Activated CD4-positive, alpha-beta T cell treated with anti-CD3 and anti-CD28 coated beads, Interleukin-2, amount 10 ng/mL, durations not matched to agents 24 days and 14 days (primary cell): ENCODE measurements at places on chromosomes 5 and 9. TPM values are rescaled to one million over a fixed set of nuclear protein-coding genes. Genes with fewer than 3 reads are reported as not detected.

The ARHGEF37 gene
- total RNA-seq = 1.5 and 1.8 TPM in 2 replicates

The ABLIM3 gene
- total RNA-seq = not detected in 2 replicates

GRCh38 chr9:127912296-127912695 lies 4.5 kb downstream of the ST6GALNAC4 start:
- H3K27me3 ChIP-seq = no peaks in the 10 kb centered on the region
- peaks cover 25% of the 10 kb centered on the region for H3K36me3 ChIP-seq
- peak overlapping the region; percentile 96 for H3K27ac ChIP-seq
- peaks cover 38% of the 10 kb centered on the region for H3K4me1 ChIP-seq

DNA sequence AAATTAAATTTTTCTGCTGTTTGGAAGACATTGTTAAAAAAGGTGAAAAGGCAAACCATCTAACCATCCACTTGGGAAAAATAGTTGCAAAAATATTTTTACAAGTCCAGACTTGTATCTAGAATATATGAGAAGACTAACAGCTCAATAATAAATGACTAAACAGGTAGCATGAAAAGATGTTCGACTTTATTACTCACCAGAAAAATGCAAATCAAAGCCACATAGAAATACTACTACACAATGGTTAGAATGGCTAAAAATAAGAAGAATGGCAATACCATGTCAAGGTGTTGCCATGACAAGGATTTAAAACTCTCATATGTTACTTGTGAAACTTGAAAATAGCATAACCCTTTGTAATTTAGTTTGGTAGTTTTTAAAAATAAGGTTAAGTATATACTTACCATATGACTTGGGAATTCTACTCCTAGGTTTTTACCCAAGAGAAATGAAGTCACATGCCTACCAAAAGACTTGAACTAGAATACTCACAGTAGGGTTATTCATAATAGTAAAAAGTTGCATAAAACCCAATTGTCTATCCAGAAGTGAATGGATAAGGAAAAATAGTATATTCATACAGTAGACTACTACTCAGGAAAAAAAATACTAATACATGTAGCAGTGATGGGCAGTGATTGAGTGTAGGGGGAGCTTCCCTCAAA lies 93.8 kb downstream of the VPS13A start:
- H3K4me1 ChIP-seq = no peaks in the 10 kb centered on the region
- H3K36me3 ChIP-seq = peaks cover 28% of the 10 kb centered on the region
- H3K27ac ChIP-seq = no peak overlapping the region
- no peaks in the 10 kb centered on the region for H3K27me3 ChIP-seq
- no peak for DNase-seq

The LMX1B gene
- total RNA-seq = not detected in 2 replicates

DNA sequence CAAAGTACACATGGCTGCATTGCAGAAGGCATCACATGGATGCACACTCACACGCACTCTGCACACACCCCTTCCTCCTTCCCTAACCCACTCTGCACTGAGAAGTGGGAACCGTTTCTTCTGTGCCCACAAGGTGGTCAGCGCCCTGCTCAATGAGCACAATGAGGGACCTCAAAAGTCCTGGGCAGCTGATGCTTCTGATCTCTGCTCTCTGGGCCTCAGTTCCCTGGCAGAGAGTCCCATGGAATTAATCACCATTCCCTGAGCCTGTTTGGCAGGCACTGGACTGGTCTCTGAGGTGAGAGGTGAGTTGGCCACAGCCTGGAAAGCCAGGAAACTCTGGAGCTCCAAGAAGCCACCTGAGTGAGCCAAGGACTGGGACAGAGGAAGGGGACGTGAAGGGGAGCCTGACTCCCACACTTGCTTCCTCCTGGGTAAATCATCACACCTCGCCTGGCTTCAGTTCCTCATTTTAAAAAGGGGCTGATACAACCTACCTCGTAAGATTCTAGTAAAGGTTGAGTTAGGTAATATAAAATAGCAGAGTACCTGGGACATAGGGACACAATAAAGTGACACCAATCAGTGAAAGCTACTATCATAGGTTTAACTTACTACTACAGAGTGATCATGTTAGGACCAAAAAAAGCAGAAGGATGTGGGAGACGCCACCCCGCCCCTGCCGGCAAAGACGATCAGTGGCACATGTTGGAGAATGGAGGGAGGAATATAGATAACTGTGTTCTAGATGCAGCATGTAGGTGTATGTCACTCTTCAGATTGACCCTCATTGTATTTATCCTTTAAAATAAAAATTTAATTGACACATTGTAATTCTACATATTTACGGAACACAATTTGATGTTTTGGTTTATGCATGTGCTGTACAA lies 21.1 kb upstream of the IGFBPL1 start:
- DNase-seq = no peak
- no peaks in the 10 kb centered on the region for H3K4me1 ChIP-seq
- H3K27me3 ChIP-seq = peaks cover 16% of the 10 kb centered on the region
- no peaks in the 10 kb centered on the region for H3K36me3 ChIP-seq
- H3K4me3 ChIP-seq = no peak overlapping the region
- no peak overlapping the region for H3K27ac ChIP-seq

The AGXT2 gene
- total RNA-seq = not detected in 2 replicates

DNA sequence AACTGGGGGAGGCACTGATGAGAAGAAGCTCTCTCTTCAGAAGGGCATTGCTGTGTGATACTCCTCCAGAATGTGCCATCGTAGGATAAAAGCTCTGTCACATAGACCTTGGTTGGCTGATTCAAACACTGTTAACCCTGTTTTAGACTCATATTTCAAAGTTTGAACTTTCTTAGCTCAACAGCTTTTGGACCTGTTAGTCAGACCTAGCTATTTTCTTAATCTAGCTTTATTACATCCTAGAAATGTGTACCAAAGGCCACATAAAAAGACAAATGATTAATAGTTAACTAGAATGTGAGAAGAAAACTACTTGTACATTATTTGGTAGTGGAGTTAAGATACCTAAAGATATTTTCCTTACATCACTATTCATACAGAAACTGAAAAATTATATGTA lies 4.3 kb downstream of the RHOBTB3 start:
- no peak overlapping the region for H3K27ac ChIP-seq
- H3K4me3 ChIP-seq = no peak overlapping the region
- H3K4me1 ChIP-seq = peaks cover 10% of the 10 kb centered on the region
- peaks cover 1% of the 10 kb centered on the region for H3K36me3 ChIP-seq
- DNase-seq = no peak

DNA sequence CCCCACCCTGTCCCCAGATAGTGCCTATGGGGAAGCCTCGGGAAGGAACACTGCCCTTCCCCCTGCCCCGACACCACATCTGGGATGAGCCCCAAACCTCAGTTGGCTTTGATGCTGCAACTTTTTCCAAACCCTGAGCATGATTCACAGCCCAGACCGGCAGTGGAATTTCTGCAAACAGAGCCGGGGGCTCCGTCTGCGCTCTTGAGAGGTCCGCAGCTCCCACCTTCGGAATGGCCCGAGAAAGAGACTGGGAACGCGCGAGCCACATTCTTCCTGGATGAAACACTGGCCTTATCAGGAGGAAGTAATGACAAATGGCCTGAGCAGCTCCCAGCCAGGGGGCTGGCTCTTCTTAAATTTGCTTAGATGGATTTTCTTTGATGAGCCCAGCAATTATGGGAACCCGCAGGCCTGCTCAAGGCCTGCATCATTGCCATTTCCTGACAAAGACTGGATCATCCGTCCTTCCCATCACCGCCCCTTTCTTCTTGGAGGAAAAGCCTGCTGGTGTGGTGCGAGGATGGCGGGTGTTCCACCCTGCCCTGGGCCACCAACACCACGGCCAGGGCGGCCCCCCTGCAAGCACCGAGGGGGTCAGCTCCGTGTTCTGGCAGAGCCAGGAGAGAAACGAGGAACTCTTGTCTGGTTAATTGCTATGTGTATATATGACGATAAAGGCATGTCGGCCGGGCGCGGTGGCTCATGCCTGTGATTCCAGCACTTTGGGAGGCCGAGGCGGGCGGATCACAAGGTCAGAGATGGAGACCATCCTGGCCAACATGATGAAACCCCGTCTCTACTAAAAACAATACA lies 38.8 kb upstream of the COL5A1 start:
- H3K4me1 ChIP-seq = no peaks in the 10 kb centered on the region
- peak; percentile 31 for DNase-seq
- H3K27ac ChIP-seq = no peak overlapping the region
- no peaks in the 10 kb centered on the region for H3K27me3 ChIP-seq

GRCh38 chr9:31912636-31913035 lies 471.8 kb upstream of the ACO1 start:
- H3K4me1 ChIP-seq = no peaks in the 10 kb centered on the region
- no peak overlapping the region for H3K4me3 ChIP-seq
- no peaks in the 10 kb centered on the region for H3K36me3 ChIP-seq
- no peaks in the 10 kb centered on the region for H3K27me3 ChIP-seq
- DNase-seq = no peak

The RFESD gene
- total RNA-seq = 4.0 and 4.2 TPM in 2 replicates

GRCh38 chr9:116497095-116497890 lies 189.8 kb upstream of the TRIM32 start:
- H3K36me3 ChIP-seq = no peaks in the 10 kb centered on the region
- H3K27me3 ChIP-seq = no peaks in the 10 kb centered on the region
- H3K27ac ChIP-seq = no peak overlapping the region
- DNase-seq = no peak
- no peaks in the 10 kb centered on the region for H3K4me1 ChIP-seq

The ADAMTSL2 gene
- total RNA-seq = not detected in 2 replicates

The FOXD4L4 gene
- not detected in 2 replicates for total RNA-seq

The POU5F2 gene
- total RNA-seq = 1.1 TPM in 2 replicates

The PTAR1 gene
- total RNA-seq = 51.0 and 56.1 TPM in 2 replicates

DNA sequence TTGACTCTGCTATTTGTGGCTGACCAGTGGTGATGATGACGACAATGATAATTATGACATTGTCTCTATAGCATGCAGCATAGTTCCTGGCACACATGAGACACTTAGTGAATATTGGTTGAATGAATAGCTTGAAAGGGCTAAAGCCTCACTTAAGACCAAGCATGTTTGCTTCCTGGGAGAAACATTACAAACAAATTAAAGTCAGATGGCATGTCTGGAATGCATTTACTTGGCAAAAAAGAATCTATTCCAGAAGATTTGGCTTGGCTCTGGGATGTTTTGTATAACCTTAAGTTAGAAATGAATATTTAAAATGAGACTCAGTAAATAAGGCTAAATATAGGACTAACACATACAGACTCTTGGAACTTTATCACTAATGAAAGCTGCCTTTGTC lies 21.6 kb downstream of the GAS1 start:
- H3K4me3 ChIP-seq = no peak overlapping the region
- H3K36me3 ChIP-seq = no peaks in the 10 kb centered on the region
- H3K4me1 ChIP-seq = no peaks in the 10 kb centered on the region
- DNase-seq = no peak

GRCh38 chr9:105975886-105976645 lies 281.7 kb downstream of the TMEM38B start:
- DNase-seq = no peak
- H3K4me3 ChIP-seq = no peak overlapping the region
- no peaks in the 10 kb centered on the region for H3K4me1 ChIP-seq
- no peak overlapping the region for H3K27ac ChIP-seq
- no peaks in the 10 kb centered on the region for H3K36me3 ChIP-seq
- no peaks in the 10 kb centered on the region for H3K27me3 ChIP-seq

GRCh38 chr5:161925960-161926359 lies 78.0 kb downstream of the GABRA1 start:
- H3K36me3 ChIP-seq = no peaks in the 10 kb centered on the region
- H3K4me1 ChIP-seq = no peaks in the 10 kb centered on the region
- no peak overlapping the region for H3K4me3 ChIP-seq
- DNase-seq = no peak

DNA sequence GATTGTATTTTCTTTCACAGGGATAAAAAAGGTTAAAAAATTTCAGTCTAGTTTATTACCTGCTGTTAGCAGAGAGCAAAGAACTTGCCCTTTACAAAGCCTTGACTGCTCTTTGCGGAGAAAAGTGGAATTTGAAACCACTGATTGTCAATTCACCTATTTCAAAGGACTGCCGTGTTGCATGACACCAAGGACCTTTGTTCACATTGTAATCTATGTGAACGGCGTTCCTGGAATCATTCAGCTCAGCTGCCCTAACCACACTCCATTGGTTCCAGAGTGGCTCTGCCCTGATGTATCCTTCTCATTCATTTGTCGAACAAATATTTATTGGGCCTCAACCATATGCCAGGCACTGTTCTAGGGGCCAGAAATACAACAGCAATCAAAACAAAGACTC lies 377.5 kb upstream of the RFX3 start:
- H3K27ac ChIP-seq = no peak overlapping the region
- no peaks in the 10 kb centered on the region for H3K36me3 ChIP-seq
- peaks cover 3% of the 10 kb centered on the region for H3K4me1 ChIP-seq
- no peak overlapping the region for H3K4me3 ChIP-seq
- H3K27me3 ChIP-seq = no peaks in the 10 kb centered on the region
- DNase-seq = no peak

DNA sequence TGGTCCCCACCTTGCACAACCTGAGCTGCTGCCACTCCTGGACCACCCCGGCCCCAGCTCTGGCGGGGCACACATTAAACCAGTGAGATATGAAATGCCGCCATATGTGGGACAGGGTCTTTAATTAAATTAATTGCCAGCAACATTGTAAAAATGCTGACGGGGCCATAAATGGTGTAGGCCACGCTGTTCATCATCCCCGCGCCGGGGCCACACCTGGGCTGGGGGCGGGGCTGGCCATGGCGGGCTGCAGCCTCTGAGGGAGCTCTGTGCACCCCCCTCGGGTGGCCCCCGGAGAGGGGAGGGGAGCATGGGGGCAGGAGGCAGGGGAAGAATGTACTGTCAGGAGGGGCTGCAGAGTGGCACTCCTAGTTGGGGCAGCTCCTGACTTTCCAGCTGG lies 41.0 kb downstream of the UNC5A start:
- no peak for DNase-seq
- H3K27ac ChIP-seq = no peak overlapping the region
- H3K27me3 ChIP-seq = peaks cover 2% of the 10 kb centered on the region
- no peaks in the 10 kb centered on the region for H3K36me3 ChIP-seq

DNA sequence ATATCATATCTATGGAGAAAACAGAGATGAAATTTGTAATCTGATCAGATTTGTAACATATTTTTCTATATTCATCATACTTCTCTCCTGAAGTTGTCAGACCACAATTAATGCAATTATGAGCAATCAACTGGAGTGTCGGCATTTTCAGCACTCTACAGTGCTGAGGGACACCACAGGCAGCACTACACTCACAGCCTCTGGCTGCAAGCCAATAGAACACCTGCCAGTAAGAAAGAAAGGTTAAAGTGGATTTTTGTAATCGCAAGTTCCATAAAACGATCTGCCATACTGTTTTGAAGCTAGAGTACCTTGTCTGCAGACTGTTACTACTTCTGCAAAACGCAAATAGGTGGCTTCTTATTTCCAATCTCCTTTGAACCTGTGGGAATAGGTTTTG lies 147.6 kb downstream of the ADAMTS6 start:
- H3K4me1 ChIP-seq = no peaks in the 10 kb centered on the region
- no peaks in the 10 kb centered on the region for H3K27me3 ChIP-seq

- H3K27me3 ChIP-seq = peaks cover 61% of the 10 kb centered on the region
- H3K27ac ChIP-seq = no peak overlapping the region
- DNase-seq = no peak
- H3K36me3 ChIP-seq = no peaks in the 10 kb centered on the region
- H3K4me3 ChIP-seq = no peak overlapping the region
Measured at GRCh38 chr5:122076050-122076461, 2.0 kb downstream of the LOX start.

- no peak for DNase-seq
- H3K36me3 ChIP-seq = no peaks in the 10 kb centered on the region
- no peak overlapping the region for H3K4me3 ChIP-seq
Measured at GRCh38 chr5:116522356-116523136, 52.1 kb downstream of the SEMA6A start.
